ENCODE measurements at places on chromosomes 4 and X.
A peak's percentile ranks its signal among the peaks of the same experiment; 100 is the strongest.

GRCh38 chr4:15778289-15779241 is at the start of gene CD38:
Gene CD38, plus strand, starts transcription at chr4:15778328. Its CDS starts 87 bp downstream, at chr4:15778415.
- no peak for DNase-seq

GRCh38 chr4:53620956-53621355 is 29.7 kb upstream of the LNX1 start:
- no peak for DNase-seq

GRCh38 chr4:65242156-65242846 is 428.0 kb downstream of the EPHA5 start:
- no peak for DNase-seq

- no peak for DNase-seq
These were observed 73.3 kb downstream of the MANBA start for GRCh38 chr4:102687373-102687981.

GRCh38 chr4:24915121-24915922 is 2.5 kb upstream of the CCDC149 start:
- DNase-seq: no peak

DNA sequence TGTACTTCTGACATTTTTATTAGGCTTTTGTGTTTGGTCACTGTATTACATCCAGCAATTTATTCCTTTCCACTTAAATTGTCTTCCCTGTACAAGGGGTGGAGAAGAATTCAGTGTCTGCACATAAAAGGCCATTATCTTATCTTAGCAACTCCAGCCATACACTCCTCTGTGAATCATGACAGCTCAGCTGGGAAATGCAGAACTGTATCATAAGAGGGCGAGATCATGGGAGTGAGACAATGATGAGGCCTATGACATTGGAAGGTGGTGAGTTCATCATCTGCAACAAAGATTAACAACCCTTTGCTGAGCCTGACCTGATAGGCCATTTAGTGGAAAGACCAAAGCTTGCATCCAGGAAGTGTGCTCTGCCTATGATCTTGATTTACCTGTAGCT is 33.3 kb downstream of the SLIT2 start:
- no peak for DNase-seq

DNA sequence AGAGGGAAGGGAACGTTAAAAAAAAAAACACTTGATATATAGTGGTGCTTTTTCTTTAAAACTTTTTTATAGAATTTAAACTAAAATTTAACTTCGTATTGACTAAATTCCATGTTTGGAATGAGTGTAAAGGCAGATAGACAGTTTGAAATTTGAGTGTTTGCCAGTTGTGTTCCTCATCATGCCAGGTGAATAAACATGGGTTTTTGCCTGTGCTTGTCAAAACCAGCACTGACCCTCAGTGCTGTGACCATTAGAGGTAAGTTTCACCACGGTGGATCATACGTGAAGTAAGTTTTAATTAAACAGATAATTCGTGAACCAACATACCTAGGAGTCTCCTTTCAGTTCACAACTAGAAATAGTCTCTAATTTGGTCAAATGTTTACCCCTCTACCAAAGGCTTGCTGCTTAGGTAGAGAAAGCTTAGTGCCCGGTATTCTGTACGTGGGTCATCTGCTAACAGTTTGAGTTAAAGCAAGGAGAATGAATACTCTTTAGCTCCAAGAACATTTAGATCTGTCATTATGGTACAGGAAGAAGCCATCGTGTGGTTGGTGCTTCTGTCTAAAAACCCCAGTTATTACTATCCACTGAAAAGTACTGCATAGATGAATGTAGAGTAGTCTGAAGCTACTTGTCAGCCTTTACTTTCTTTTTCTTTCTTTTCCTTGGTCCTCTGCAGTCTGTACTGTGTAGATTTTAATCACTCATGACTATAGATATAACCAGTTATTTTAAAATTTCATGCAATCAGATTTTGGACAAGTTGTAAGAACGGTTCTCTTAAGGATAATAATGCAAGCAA is 32.7 kb downstream of the KIAA0232 start:
- DNase-seq: no peak

- DNase-seq: no peak
These were observed 366.5 kb downstream of the CXXC4 start for GRCh38 chr4:104128031-104128849.

DNA sequence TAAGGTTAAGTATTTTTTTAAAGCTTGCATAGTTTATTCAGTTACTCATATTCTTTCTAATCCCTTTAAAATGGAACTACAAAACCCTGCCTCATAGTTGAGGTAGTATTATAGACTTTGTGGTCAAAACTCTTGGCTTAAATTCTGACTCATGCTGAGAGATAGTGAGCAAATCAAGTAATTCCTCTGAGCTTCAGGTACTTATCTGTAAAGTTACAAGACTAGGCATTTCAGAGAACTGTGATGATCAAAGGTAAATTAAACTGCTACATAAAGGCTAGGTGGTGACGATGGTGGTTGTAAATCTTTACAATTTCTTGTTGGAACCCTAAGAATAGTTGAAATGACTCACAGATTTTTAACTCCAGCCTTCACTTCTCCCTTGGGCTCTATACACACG is 3.2 kb upstream of the CLOCK start:
- DNase-seq: no peak

DNA sequence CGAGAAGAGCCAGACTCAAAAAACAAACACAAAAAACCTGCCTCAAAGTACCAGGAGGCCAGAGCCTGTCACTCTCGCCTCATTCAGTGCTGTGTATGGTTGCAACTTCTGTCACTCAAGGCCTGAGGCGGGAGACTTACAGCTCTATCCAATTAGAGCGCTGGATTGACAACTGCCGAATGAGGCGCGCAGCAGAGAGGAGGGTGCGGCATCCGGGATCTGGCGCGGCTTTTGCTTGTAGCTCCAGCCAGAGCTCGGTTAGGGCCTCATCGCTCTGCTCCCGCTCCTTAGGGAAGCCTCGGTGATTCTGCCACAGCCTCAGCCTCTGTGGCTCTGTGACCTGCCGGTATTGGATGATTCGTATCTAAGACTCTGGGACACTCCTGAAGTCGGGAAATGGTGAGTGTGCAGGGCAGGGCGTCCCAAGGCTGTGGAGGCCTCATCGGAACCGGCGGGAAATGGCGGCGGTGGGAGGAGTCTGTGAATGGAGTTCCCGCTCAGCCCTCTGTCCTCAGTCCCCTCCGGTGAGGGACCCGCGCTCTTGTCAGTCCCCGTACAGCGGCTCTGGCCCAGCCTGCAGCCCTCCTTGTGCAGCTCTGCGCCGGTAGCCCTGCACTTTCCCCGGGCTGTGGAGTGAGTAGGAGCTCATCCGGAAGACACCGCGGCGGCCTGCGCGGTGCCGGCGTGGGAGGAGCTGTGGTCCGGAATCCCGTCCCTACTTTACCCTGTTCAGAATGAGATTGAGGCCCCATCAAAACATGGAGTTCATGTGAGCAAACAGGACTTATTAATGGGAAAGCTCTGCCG is at the start of gene ZNF718:
Gene ZNF718, plus strand, starts transcription at position 227 of the 807 bp plus-strand sequence. Its CDS starts 170 bp downstream, at position 397.
- peak; percentile 77 for DNase-seq

GRCh38 chrX:136457303-136457917 is 30.3 kb upstream of the BRS3 start:
- DNase-seq: no peak

- DNase-seq: no peak
These were observed 131.9 kb downstream of the ANXA5 start for GRCh38 chr4:121564840-121565375.

DNA sequence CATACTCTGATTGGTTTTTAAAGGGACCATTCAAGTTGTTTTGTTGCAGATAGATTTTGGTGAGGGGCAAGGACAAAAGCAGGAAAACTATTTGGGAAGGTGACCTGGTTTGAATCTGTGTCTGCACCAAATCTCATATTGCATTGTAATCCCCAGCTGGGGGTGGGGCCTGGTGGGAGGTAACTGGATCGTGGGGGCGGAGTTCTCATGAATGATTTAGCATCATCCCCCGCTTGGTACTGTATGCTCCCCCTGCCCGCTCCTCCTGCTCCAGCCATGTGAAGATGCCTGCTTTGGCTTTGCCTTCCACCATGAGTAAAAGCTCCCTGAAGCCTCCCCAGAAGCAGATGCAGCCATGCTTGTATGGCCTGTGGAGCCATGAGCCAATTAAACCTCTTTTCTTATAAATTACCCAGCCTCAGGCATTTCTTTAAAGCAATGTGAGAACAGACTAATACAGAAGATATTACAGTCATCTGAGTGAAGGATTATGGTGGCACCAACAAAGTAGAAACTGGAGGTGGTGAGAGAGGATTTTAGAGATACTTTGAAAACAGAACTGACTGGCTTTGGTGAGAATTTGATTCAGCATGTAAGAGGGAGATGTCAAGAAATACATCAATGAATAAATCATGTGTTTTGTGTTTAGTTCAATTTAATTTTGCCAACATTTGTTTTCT is 14.4 kb downstream of the IL21 start:
- DNase-seq: no peak

- no peak for DNase-seq
These were observed 5.0 kb downstream of the RPL36A start for GRCh38 chrX:101395789-101396188.

DNA sequence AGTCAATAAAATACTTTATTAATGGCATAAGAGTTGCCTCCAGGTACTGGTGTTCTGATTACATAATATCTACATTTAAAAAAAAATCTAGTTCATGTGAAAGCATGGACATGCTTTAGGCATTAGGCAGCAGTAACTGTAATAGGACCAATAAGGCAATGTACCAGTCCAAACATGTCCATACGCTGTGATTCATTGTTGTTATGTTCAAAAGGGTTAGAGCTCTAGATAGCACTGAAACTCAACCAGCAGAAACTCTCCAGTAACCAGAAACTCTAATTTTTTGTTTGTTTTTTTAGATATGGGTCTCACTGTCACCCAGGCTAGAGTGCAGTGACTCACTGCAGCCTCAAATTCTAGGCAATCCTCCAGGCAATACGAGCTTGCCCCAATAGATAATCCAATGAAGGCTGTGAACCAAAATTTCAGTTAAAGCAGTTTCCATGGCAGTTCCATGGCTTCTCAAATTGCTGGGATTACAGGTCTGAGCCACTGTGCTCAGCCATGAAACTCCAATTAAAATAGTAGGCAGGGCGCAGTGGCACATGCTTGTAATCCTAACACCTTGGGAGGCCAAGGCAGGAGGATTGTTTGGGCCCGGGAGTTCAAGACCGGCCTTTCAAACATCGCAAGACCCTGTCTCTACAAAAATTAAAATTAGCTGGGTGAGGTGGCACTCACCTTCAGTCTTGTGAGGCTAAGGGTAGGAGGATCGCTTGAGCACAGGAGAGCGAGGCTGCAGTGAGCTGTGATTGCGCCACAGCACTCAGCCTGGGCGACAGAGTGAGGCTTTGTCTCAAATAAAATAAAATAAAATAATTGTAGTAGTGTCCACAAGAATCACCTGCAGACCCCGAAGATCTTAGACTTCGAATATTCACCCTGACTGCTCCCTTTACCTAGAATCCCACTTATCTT is 36.3 kb downstream of the MGARP start:
- DNase-seq: no peak

- no peak for DNase-seq
These were observed 42.5 kb upstream of the XIAP start for GRCh38 chrX:123817288-123817894.

DNA sequence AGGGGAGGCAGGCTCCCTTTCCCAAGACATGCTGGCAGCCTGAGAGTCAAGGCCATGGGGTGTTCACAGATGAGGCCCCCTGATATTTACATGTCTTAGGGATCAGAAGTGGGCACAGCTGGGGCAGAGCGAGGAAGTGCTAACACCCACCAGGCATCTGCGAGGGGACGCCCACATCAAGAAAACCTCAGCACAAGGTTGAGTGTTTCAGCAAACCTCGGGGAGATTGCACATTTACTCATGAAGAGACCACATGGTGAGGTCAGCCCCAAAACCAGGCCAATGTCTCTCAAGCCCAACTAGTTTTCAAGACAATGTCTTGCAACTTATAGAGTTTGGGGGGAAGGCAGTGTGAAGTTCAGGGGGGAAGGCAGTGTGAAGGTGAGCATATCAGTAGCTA is 55.2 kb downstream of the CLNK start:
- DNase-seq: no peak

GRCh38 chr4:173247321-173247720 is 78.7 kb downstream of the GALNT7 start:
- DNase-seq: no peak

GRCh38 chr4:153207027-153207426 is 2.8 kb downstream of the TRIM2 start:
- no peak for DNase-seq

- no peak for DNase-seq
These were observed 236.1 kb upstream of the LDB2 start for GRCh38 chr4:17134565-17134964.

DNA sequence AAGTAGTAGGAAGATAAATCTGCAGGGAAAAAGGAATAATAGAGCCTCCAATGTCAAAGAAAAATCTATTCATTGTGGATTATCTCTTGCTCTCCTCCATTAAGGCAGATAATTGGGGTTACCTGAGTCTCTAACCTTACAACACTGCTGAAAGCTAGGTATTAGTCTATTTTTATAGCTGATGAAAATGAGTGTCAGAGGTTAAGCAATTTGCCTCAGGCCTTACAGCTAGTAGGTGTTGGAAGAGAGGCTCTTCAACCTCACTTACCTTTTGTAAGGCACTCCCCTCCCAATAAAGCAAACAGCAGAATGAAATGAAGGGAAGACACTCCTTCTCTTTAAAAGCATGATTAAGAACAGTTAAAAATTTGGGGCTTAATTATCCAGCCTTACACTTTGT is 45.4 kb upstream of the GAB1 start:
- no peak for DNase-seq

- no peak for DNase-seq
These were observed 827.7 kb downstream of the FSTL5 start for GRCh38 chr4:161336016-161336530.

- DNase-seq: no peak
These were observed 32.0 kb upstream of the SPON2 start for GRCh38 chr4:1204286-1204827.

DNA sequence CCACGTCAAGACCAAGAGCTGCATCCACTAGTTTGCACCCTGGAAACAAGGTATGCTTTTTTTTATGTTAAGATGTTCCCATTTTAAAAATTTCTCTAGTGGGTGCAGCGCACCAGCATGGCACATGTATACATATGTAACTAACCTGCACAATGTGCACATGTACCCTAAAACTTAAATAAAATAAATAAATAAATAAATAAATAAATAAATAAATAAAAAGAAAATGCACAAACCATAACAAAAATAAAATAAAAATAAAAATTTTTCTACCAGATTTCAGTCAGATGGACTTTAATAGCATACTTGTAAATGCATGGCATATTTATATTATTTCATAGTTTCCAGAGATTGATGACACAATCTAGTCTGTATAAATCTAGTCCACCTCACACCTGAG is 1.9 kb upstream of the PRR27 start:
- no peak for DNase-seq

- no peak for DNase-seq
These were observed 69.5 kb upstream of the GABRA3 start for GRCh38 chrX:152520653-152521052.
